ENCODE measurements at places on chromosomes 13 and 19. TPM values are rescaled to one million over a fixed set of nuclear protein-coding genes. Genes with fewer than 3 reads are reported as not detected.

DNA sequence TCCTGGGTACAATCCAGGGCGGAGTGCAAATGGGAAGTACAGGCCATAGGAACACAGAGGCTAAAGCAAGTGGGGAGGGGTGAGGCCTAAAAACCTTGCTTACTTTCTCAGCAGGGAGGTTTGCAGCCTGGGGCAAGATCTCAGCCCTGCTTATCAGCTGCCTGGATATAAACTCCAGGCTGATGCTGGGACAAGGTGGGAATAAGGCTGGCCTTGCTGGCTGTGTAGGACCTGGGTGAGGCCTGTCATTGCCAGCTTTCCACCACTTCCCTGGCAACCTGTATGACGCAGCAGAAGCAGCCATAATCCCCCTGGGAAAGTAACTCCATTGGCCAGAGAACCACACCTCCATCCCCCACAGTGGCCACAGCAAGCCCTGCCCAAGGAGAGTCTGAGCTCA lies 279.1 kb upstream of the ATXN8OS start:
- no peak for DNase-seq

GRCh38 chr19:46718157-46718933 lies 1.4 kb upstream of the PRKD2 start:
- DNase-seq, result no peak

- peak; percentile 81 for DNase-seq
These were observed 797 bp upstream of the HSD17B14 start for GRCh38 chr19:48837051-48837524.

GRCh38 chr19:30393046-30393445 lies 20.9 kb downstream of the ZNF536 start:
- DNase-seq, result no peak

DNA sequence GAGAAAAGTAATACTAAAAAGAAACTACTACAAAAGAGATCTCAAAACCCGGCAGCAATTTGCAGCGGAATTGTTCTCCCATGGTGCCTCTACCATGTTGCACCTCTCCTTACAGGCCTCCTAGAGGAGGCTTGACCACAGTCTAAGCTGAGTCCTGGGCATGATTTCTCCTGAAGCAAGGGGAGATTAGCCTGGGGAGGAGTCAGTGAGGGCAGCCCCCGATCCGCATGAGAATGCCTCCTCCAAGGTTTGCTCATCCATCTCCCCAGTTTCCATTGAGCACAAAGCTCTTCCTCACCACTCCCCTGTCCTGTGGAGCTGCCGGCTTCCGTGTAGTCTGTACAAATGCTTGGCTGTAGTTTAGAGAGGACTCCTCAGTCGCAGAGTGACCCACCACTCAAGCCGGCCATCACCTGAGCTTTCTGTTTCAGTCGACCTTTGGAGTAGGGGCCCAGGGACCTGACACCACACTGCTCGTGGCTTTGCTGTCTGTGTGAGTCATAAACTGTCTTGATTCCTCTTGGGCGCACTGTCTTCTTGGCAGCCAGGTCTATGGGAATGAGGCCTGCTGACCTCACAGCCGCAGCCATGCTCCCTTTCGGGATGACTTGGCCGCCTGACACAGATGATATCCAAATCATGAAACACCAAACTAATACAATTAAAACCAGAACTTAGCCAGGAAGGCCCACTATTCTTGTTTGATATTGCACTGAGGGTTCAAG lies 72.3 kb downstream of the C1QTNF9 start:
- no peak for DNase-seq

- no peak for DNase-seq
These were observed 4.7 kb downstream of the LSM4 start for GRCh38 chr19:18317961-18318800.

DNA sequence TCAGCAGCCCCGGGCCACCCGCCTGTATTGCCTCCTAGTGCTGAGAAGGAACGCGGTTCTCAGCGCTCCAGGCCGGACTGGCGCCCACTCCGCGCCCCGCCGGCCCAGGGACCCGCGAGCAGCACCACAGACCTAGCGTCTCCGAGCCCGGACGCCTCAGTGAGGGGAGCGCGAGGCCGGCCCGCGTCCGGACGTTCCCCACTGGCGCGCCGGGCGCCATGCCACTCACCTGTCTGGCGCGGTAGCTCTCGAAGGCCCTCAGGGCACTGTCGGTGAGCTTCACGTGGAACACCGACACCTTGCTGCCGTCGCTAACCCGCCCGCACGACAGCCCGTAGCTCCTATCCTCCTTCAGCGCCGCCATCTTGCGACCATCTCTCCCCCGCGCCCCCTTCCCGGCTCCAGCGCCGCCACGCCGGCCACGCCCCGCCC lies at the start of gene ELL:
TSS of gene ELL (minus strand) at position 379 of the 432 bp plus-strand sequence. CDS start at position 364, 15 bp downstream.
- no peak for DNase-seq

DNA sequence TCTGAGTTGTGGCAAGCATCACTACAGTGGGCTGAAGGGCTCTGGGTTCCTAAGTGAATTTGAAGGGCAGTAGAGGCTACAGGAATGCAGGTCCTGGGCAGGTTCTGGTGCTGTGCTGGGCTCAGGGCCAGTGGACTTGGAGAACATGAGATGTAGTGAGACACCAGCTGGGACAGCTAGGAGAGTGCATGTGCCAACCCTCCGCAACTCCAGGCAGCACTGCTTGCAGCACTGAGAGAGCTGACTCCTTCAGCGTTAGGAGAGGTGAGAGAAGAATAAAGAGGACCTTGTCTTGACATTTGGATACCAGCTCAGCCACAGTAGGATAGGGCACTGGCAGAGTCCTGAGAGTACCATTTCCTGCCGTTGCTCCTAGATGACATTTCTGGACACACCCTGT lies 739.9 kb upstream of the PRR20A start:
- no peak for DNase-seq

DNA sequence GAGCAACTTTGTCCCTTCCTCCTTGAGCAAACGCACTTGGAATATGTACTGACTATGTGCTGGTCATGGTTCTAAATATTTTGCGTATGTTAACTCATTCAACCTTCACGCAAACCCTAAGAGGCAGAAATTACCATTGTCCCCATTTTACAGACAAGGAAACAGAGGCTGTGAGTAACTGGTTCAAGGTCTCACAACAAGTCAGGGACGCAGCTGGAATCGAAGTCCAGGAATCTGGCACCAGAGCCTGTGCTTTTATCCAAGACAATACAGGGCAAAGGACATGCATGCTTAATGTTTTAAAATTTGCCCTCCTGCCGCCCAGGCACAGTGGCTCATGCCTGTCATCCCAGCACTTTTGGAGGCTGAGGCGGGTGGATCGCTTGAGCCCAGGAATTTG lies 5.1 kb downstream of the FXYD5 start:
- no peak for DNase-seq

CYP4F2 gene
- total RNA-seq, result 0.89 TPM

N4BP2L1 gene
- 11.8 TPM for total RNA-seq

CEACAM20 gene
- total RNA-seq, result not detected

ZNF700 gene
- total RNA-seq, result 16.3 TPM

TTYH1 gene
- total RNA-seq, result 9.2 TPM

All from skin of body (tissue), 3 donors.